Right cardiac atrium (tissue), 5 donors: ENCODE measurements at places on chromosomes 4 and X. TPM values are rescaled to one million over a fixed set of nuclear protein-coding genes. Genes with fewer than 3 reads are reported as not detected.

- DNase-seq = no peak
Measured at GRCh38 chrX:39600222-39600621, 497.5 kb downstream of the BCOR start.

GRCh38 chrX:19097553-19098283, 24.6 kb downstream of the ADGRG2 start:
- no peak for DNase-seq

GRCh38 chr4:13248621-13249298, 235.4 kb downstream of the RAB28 start:
- DNase-seq = no peak

- no peak for DNase-seq
Measured at GRCh38 chr4:148790691-148791090, 348.5 kb upstream of the NR3C2 start.

AVPR2 gene
- total RNA-seq = 2.3 TPM

GRCh38 chr4:11548597-11549082, 119.9 kb upstream of the HS3ST1 start:
- no peak for DNase-seq

GRCh38 chr4:4480205-4480604, 61.6 kb downstream of the STX18 start:
- DNase-seq = no peak

DNA sequence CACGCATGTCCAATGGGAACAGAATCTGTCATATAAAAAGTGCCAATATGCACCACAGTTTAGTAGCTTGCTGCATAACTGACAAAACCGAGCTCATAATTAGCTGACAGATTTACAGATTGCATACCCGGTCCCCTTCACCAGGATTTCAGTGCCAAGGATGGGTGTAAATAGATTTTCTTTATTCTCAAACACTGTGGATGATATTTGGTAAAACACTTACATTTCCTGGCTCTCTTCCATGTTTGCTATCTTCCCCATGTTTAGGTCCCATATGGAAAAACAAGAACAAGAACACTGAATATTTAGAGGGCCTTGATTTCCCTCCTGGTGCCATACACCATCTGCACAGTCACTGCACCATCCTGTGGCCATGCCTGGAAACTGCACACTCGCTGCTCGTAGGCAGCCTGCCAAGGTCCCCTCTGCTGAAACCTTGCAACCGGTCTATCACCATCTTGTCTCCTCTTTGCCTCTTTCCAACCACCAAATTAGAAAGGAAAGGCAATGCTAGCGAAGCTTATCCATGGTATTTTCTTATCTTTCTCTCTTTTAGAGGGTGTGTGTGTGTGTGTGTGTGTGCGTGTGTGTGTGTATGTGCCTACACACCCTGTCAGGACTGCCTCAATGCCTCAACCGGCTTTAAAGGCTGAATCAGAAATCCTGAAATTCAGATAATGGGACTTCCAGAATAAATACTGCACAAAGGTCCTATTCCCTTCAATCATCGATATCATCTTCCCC, 124.2 kb upstream of the MBNL3 start:
- DNase-seq = peak; percentile 31

- no peak for DNase-seq
Measured at GRCh38 chr4:120132935-120133334, 66.3 kb upstream of the MAD2L1 start.

DNA sequence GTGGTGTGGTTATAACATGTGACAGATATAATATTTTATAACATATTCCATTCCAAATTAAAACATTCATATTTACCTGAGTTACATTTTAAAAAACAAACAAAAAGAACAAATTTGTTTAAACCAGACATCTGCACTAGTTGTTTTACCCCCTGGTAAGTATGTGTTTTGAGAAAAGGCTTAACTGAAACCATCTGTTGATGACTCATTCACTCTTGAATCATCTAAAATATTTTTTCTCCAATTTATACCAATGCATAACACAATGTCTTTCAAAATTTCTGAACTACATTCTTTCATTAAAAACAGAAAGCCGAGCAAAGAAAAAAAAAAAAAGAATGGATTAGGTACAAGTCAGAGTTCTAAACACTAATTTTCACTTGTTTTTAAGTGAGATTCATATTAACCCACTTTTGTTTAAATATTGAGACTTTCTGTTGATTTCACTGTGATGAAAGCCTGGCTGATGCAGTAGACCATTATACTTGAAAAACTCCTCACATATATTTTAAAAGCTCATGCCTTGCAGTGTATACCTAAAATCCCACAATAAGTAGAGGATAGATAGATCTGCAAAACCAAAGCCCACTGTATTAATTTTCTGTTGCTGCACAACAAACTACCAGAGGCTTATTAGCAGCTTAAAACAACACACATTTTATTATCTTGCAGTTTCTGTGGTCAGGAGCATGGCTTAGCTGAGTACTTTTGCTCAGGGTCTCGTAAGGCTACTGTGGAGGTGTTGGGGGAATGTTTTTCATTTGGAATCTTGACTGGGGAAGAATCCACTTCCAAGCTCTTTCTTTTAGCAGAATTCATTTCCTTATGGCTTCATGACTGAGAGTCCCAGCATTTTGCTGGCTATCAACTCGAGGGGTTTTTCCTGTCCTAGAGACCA, 221.5 kb downstream of the PCDH18 start:
- no peak for DNase-seq

- no peak for DNase-seq
Measured at GRCh38 chr4:47668810-47669408, 169.0 kb downstream of the CORIN start.

GATA1 gene
- not detected for total RNA-seq
